Stimulated activated CD8-positive, alpha-beta memory T cell treated with anti-CD3 and anti-CD28 coated beads, Interleukin-4, amount 100 ng/mL, for 48 hours (primary cell): ENCODE measurements at places on chromosomes 2 and 18.

- DNase-seq, result no peak
Observed at GRCh38 chr2:119694845-119695521, 16.0 kb downstream of the TMEM177 start.

DNA sequence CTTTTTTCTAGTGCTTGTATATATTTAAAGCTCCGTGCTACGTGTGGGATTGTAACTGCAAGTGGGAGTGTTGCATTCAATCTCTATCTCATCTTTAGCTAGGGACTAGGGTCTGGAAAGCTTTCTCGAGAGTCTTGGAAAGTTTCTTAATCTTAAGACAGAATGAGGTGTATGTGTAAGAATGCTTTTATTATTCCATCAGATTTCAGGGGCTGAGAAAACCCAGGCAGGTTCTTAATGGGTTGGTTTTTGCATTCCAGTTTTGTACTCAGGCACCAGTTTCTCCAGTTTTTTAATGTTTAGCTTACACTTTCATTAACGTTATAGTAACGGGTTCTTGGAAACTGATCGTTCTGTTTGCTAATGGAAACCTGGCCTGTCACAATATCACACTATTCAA is 20.3 kb downstream of the MRPL19 start:
- DNase-seq, result no peak

DNA sequence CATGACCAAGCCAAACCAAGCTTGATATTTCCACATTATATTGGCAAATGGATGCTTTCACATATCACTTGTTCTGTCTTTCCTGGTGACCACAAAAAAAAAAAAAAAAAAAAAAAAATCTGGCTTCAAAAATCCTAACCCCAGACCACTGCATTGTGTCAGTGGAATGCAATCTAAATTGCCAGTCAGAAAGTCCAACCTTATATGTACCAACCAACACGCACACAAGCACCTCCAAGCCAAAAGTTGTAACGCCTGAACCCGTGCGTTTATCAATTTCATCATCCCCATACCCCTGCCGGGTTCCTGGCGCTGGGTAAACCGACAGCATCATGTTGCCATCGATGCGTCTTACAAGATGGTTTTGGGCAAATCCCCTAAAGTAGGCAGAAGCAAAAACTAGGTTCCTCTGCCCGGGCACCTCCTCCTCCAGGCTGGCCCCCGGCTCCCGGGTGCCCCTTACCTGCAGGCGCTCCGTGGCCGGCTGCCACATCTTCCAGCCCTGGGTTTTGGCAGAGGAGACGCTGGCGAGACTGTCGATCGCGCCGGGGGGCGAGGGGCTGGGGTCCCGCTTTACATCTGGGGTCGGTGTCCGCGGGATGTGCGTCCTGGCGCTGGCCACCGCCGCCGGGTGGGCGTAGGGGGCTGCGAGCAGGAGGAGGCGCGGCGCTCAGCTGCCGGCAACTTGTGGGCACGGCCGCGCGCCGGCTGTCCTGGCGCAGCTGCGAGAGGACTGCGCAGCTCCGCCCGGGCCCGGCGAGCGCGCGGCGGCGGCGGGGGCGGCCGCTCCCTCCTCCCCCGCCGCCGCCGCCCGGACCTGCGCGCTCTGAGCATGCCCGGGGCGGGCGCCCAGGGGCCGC is at the start of gene PID1:
PID1 (minus strand) TSS at position 737 of the 860 bp plus-strand sequence; CDS start at position 493, 244 bp downstream.
- no peak for DNase-seq

- DNase-seq, result no peak
Observed at GRCh38 chr2:980176-980575, 29.5 kb downstream of the SNTG2 start.

- no peak for DNase-seq
Observed at GRCh38 chr18:79949697-79950487, 1.6 kb downstream of the SLC66A2 start.

DNA sequence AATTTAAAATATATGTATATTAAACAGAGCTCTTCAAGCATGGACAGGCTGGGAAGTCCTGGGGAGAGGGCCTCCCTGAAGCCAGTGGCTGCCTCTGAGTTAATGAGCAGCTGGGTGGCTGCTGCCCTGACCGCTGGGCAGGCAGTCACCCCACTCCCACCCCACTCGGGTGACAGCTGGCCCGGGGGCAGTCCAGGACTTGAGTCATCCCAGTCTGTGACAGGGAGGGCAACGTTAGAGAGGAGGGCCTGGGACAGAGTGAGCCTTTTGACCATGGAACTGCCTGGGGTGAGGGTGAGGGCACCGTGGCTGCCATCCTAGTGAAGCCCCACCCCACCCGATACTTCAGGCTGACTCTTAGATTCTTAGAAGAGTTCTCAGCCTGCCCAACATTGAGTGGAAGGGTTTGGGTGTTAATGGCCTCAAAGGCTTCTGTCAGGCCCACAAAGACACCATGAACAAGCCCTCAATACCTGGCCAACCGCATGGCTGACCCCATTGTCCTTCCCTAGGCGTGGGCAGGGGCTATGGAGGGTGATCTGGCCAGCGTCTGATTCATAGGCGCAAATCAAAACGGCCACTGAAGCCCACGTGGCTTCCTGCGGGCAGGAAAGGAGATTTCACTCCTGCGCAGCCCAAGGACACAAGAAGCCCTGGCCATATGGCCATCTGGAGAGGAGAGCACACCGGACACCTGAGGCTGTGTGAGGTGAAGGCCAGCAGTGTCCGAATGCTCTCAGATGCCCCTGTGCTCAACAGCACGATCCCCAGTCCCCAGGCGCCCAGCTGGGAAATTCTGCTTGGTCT is 47.5 kb downstream of the MRPS5 start:
- peak; percentile 50 for DNase-seq

- no peak for DNase-seq
Observed at GRCh38 chr2:38515155-38516074, 87.3 kb downstream of the HNRNPLL start.

- DNase-seq, result peak; percentile 38
Observed at GRCh38 chr18:75209951-75210258, 692 bp upstream of the TSHZ1 start.

GRCh38 chr2:63899639-63900038 is 57.9 kb downstream of the UGP2 start:
- DNase-seq, result no peak

- no peak for DNase-seq
Observed at GRCh38 chr2:203438528-203438927, 96.6 kb downstream of the RAPH1 start.

- DNase-seq, result no peak
Observed at GRCh38 chr2:1956520-1957289, 212.4 kb upstream of the PXDN start.

DNA sequence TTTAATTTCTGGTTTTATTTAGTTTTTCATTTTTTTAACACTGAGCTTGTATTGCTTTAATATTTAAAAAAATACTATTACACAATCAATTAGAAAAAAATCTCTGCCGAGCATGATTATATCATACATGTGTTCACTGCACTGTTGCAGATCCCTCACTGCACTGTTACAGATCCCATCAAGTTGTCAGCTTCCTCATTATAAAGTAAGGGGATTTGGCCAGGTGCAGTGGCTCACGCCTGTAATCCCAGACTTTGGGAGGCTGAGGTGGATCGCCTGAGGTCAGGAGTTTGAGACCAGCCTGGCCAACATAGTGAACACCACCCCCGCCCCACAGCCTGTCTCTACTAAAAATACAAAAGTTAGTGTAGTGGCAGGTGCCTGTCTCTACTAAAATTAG is 33.0 kb upstream of the METTL21A start:
- no peak for DNase-seq

- DNase-seq, result no peak
Observed at GRCh38 chr2:127047716-127048617, 59.0 kb downstream of the BIN1 start.

DNA sequence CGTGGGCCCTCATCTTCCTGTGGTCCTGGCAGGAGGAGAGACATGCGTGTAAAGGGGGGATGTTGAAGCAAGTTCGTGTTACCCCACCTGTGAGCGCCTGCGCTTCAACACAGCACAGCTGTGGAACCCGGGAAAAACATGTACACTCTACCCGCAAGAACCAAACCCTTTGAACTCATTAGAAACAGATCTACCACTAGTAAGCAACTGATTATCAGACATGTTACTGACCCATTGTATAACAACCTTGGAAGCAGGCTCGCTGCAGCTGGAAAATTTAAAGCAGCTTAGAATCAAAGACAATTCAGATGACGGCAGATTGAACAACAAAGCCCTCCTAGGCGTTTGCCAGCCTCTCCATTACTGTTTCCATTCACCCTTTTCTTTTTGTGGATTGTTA is 771.7 kb upstream of the SALL3 start:
- no peak for DNase-seq

- DNase-seq, result no peak
Observed at GRCh38 chr2:151930042-151930441, 101.8 kb upstream of the ARL5A start.

DNA sequence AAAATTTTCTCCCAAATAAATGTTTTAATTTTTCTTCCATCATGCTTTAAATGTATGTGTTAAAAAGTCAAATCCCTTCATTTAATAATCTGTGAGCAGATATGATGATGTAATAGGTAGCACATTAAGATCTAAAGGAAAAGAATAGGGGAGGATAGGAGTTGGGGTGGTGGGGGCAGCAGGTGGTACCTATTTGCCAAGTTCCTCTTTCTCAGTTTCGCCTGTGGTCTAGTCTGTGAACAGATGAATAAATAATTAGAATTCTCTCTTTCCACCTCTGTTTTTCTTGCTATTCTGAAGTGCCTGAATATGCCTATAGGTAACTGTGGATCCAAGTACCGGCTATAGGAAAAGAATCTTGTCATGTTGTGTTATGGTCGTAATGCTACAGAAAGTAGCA is 152.5 kb downstream of the NRXN1 start:
- DNase-seq, result no peak

DNA sequence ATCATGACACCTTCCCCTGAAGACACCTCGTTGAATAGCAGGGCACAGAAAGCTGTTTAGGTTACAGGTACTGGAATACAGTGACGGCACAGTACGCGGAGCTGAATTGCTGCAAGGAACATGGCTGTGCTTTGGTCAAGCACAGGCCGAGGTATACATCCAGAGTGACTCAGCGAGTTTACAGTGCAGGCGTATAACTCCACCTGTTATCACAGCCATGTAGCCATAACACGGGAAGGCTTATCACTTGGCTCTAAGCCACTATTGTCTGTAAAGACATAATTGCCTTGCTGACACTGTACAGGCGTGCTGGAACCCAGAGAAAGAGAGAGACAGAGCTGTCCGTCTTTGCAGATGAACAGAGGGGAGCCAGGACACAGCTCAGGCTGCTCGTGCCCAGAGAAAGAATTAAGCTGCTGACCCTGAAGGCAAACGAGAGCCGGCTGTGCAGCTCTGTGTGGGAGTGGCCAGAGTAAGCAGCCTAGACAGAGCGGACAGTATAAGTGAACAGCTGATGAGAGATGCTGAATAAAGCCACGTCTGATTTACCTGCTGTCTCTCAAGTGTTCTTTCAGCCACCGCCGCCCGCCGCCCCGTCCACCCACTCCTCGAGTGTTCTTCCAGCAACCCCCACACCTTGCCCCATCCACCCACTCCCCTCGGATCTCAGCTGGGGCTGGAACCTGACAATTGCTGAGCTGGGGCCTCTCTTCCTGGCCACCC is 87.3 kb upstream of the PPP1CB start:
- no peak for DNase-seq

GRCh38 chr2:147398996-147399395 is 445.8 kb upstream of the ACVR2A start:
- DNase-seq, result no peak

GRCh38 chr18:59051470-59052165 is 88.1 kb upstream of the SEC11C start:
- no peak for DNase-seq

- DNase-seq, result no peak
Observed at GRCh38 chr2:33068261-33068660, 121.5 kb downstream of the LTBP1 start.

DNA sequence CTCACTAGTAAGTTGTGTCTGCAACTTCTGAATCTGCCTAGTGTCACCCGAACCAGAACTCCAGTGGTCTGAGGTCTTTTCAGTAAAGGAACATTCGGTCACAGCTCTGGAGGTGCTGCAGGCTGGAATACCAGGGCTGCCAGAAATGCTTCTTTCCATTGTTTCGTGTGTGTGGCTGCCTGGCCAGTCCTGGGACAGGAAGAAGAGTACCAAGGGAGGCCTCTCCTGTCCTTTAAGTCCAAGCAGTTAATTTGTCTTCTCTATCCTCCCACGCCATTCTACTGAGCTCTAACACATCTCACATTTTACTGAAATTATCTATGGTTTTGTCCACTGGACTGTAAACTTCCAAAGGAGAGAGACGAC is 196.0 kb downstream of the LNPK start:
- DNase-seq, result no peak

DNA sequence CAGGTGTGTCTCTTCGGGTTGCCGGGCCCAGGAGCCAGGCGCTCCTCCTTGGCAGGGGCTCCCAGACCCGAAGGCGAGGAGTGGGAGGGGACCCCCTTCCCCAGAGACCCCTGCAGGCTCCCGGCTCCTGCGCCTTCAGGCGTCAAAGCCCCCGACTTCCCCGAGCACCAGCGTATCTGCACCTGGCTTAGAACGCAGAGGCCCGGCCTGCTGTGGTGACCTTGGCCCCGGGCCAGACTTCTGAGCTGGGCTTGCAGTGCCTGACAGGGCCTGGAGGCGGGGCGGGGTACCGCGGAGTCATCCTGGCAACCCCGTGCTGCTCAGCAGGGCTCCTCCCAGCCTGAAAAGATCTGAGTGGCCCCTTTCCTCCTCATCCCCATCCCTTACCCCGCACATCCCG is 27.0 kb downstream of the SKA1 start:
- DNase-seq, result peak; percentile 39
